Activated T-helper 1 cell treated with anti-CD3 and anti-CD28 coated beads, Interleukin-2, amount 50 U/mL, for 16 hours (primary cell): ENCODE measurements at places on chromosomes 5 and 9.

DNA sequence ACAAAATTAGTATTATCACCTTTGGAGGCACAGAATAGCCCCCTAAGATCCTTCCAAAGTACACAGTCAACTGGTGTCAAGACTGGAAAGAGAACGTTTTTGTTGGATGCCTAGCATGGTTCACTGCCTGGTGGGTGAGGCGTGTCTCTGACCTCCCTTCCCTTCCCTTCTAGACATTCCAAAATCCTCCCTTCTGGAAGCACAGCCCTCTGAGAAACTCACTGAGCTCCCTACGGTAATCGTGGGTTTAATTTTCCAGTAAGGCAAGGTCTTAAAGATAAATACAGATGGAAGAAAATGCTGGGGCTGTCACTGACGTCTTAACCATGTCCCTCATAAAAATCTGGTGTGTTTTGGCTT is 138.8 kb downstream of the LIFR start:
- DNase-seq: no peak

GRCh38 chr5:133933670-133934295 is 34.6 kb downstream of the C5orf15 start:
- DNase-seq: no peak

GRCh38 chr5:101976933-101977332 is 319.2 kb downstream of the SLCO4C1 start:
- no peak for DNase-seq

- DNase-seq: no peak
Observed at GRCh38 chr9:97510797-97511654, 9.6 kb downstream of the TMOD1 start.

DNA sequence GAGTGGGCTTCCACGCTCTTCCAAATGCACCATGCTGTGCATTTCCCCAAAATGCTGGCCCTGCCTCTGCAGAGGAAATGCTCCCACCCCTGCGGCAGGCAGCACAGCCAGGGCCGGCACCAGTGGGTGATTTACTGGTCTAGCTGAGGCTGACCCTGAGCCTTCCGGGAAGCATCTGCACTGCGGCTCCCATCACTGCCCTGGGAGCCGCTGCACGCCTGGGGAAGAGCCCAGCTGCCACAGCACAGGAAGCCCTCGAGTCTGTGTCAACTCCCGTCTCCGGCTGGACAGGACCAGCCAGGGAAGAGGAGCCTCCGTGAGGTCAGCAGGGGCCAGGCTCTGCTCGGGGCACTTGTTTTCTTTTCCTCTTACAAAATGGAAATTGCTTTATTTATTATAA is 25.1 kb upstream of the EEIG1 start:
- DNase-seq: no peak
